ENCODE measurements at places on chromosomes 5 and 9.

GRCh38 chr9:131875828-131876485, 136.1 kb upstream of the RAPGEF1 start:
- H3K27ac ChIP-seq, result no peak overlapping the region
- peaks cover 4% of the 10 kb centered on the region for H3K36me3 ChIP-seq
- H3K27me3 ChIP-seq, result no peaks in the 10 kb centered on the region
- DNase-seq, result no peak
- no peak overlapping the region for H3K4me3 ChIP-seq

DNA sequence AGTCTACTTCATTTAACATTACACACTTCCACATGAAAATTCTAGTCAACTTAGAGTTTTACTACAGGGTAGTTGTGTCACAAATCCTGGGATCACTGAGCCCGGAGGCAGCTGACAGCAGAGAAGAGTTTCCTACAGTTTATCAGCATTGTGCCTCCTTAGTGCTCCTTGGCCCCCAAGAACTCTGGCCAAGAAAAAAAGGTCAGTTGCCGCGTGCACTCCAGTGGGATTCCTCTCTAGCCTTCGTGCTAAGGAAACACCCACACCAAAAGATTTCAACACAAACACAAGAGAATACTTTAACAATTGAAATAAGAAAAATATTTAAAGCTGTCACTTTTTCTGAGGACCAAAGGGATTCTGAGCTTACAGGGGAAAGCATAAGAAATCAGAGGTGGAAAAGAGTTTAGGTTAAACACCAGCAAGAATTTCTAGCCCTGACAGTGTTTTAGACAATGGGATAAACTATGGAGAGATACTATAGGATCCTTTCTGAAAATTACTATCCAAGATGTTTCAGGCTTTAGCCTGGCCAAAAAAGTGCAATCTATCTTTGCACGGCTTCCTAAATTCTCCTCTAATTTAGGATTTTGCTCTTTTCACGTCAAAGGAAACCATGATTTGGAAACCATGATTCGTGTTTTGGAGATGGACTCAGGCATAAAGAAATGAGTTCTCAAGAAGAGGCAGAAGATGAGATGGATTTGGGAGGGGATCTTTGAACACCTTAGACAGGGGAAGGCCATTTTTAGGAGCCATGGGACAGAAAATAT, 606.8 kb downstream of the RAB3C start:
- H3K36me3 ChIP-seq, result no peaks in the 10 kb centered on the region
- peaks cover 4% of the 10 kb centered on the region for H3K4me1 ChIP-seq
- DNase-seq, result no peak
- no peak overlapping the region for H3K27ac ChIP-seq
- no peak overlapping the region for H3K4me3 ChIP-seq

- DNase-seq, result no peak
- no peak overlapping the region for H3K4me3 ChIP-seq
- H3K27ac ChIP-seq, result no peak overlapping the region
- no peaks in the 10 kb centered on the region for H3K36me3 ChIP-seq
- no peaks in the 10 kb centered on the region for H3K27me3 ChIP-seq
These were observed 80.3 kb downstream of the CDO1 start for GRCh38 chr5:115736004-115736689.

DNA sequence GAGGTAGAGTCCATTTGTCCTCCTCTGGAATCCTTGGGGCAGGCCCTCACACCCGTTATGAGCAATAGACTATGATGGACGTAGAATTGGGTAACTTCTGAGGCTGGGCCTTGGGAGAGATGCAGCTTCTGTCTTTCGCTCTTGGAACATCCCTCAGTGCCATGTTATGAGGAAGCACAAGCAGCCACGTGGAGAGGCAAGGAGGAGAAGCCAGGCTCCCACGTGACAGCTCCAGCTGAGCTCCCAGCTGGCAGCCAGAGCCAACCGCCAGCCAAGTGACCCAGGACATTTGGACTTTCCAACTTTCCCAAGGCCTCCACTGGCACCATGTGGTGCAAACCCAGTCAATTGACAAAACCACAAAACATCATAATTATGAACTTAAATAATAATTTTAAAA, 43.0 kb upstream of the BOD1 start:
- no peaks in the 10 kb centered on the region for H3K36me3 ChIP-seq
- H3K4me1 ChIP-seq, result peaks cover 7% of the 10 kb centered on the region
- no peaks in the 10 kb centered on the region for H3K27me3 ChIP-seq

GRCh38 chr5:855771-856530, 5.2 kb upstream of the ZDHHC11 start:
- H3K27ac ChIP-seq, result no peak overlapping the region
- DNase-seq, result no peak
- H3K4me1 ChIP-seq, result no peaks in the 10 kb centered on the region

GRCh38 chr9:77735494-77735893, 87.4 kb upstream of the GNA14 start:
- H3K27ac ChIP-seq, result no peak overlapping the region
- H3K36me3 ChIP-seq, result no peaks in the 10 kb centered on the region
- H3K27me3 ChIP-seq, result no peaks in the 10 kb centered on the region

DNA sequence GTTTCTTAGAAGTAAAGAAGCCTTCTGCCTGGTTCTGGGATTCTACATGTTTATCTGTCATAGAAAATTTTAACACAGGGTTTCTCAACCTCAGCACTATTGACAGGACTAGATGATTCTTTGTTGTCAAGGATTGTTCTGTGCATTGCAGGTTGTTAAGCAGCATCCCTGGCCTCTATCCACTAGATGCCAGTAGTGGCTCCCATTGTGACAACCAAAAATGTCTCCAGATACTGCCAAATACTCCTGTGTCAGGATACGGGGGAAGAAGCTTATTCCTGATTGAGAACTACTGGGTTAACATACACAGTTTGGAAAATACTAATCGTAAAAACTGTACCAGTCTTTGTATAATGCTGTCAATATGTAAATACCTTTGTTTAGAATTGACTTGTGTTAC, 167.1 kb downstream of the NIPBL start:
- H3K4me3 ChIP-seq, result no peak overlapping the region
- H3K27me3 ChIP-seq, result no peaks in the 10 kb centered on the region
- H3K36me3 ChIP-seq, result peaks cover 37% of the 10 kb centered on the region
- DNase-seq, result no peak

DNA sequence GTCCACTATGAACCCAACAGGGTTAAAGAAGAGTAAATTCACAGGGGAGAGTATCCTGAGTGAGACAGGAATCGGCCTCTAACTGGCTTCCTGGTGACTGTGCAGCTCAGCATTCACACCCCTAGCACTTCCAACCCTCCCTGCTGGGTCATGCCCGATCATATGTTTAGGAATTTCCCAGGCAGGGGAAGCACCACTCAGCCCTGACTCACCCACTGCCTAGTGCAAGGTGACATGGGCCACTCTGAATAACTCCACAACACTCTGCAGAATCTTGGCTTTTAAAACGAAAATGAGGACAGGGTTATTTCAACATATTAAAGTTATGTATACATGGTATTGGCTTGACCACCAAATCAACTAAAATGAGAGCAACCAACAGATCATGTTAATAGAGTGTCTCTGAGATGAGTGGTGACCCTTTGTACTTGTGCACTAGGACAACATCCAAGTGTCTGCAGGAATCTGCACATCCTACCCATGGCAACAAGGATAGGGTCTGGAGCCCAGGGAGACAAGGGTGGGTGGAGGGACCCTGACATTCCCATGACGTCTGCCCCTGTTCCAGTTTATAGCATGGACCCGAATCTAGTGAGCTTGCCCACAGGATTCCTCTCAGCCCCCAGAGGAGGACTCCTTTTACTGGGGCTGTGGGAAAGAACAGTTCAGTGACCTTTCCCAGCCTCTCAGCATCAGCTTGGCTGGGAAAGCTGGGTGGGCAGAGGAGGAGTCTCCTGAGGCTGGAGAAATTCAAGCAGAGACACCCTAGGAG, 485.8 kb downstream of the SEMA5A start:
- H3K27ac ChIP-seq, result no peak overlapping the region
- H3K36me3 ChIP-seq, result no peaks in the 10 kb centered on the region
- H3K4me3 ChIP-seq, result no peak overlapping the region
- no peaks in the 10 kb centered on the region for H3K27me3 ChIP-seq

GRCh38 chr9:85743275-85744128, 1.7 kb upstream of the AGTPBP1 start:
- H3K4me3 ChIP-seq, result no peak overlapping the region
- DNase-seq, result no peak
- H3K36me3 ChIP-seq, result no peaks in the 10 kb centered on the region
- H3K4me1 ChIP-seq, result peaks cover 11% of the 10 kb centered on the region
- H3K27me3 ChIP-seq, result peaks cover 3% of the 10 kb centered on the region
- no peak overlapping the region for H3K27ac ChIP-seq

- peak overlapping the region; percentile 88 for H3K27ac ChIP-seq
- H3K36me3 ChIP-seq, result no peaks in the 10 kb centered on the region
- H3K4me1 ChIP-seq, result peaks cover 3% of the 10 kb centered on the region
- peak overlapping the region; percentile 82 for H3K4me3 ChIP-seq
- DNase-seq, result no peak
These were observed 498 bp downstream of the HAUS6 start for GRCh38 chr9:19102181-19102630.

All from B cell (primary cell).